ENCODE measurements at places on chromosomes 1 and 21. TPM values are rescaled to one million over a fixed set of nuclear protein-coding genes. Genes with fewer than 3 reads are reported as not detected.

The NDUFS2 gene
- total RNA-seq: 60.5 TPM

The CELA2B gene
- total RNA-seq: 18.3 TPM

GRCh38 chr1:241225741-241226140 lies 131.3 kb downstream of the RGS7 start:
- no peak for DNase-seq

- no peak for DNase-seq
These were observed 173.4 kb downstream of the S1PR1 start for GRCh38 chr1:101410048-101410878.

DNA sequence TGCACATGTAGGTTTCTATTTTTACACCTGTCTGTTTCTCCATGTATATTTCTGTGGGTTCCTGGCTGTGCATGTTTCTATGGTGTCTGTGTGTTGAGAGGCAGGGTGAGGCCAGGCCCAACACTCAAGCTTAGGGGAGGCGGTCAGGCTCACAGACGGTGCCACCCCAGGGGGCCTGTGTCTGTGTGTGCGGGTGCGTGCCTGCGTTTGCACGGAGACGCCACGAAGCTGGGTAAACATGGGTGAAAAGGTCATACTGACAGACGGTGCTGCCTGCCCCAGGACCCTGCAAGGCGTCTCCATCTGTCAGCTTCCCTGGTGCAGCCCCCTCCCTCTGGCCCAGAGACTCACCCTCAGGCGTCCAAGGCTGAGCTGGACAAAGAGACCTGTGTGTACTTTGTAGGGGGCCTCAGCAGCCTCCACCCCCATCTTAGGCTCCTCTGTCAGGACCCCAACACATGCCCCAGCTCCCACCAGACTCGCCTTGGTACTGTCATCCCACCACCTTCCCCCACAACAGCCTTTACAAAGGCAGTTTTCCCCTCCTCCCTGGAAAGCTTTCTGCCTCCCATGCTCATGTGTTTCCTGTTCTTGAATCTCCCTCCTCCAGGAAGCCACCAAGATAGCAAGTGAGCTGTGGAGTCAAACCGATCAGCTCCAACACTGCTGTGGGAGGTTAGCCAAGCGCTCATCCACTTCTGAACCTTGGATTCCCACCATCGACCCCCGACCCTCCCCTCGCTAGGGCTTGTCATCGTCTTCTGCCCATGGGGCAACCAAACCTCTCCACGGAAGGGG lies 34.1 kb downstream of the PTPRF start:
- DNase-seq: no peak
